ENCODE measurements at places on chromosomes 3 and 15.

- DNase-seq = no peak
Measured at GRCh38 chr15:50687302-50687902, 805 bp upstream of the TRPM7 start.

DNA sequence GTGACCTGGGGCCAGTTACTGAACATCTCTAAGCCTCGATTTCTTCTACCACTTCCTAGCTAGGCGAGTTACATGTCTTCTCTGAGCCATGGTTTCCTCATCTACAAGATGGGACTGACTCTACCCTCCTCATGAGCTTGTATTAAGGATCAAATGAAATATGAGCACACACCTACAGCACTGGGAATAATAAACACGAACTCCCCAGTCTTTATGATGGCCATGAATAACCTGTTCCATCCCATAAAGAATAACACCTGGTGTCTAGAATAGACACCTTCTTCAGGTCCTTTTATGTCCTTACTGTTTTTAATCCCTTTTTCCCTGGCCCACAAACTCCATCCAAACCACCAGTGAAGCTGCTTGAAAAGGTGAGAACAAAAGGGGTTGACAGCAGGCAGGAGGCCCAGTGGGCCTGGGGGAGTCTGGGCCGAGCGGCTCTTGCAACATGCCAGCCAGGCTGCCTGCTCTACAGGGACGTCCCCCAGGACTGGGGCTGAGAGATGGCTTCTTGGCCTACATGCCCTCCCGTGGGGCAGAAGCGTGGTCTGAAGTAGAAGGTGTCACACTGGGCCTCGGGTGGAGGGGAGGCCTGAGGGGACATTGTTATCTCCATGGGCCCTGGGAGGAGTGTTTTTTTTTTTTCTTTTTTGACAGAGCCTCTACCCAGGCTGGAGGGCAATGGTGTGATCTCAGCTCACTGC lies 178.2 kb downstream of the RAB11A start:
- no peak for DNase-seq

DNA sequence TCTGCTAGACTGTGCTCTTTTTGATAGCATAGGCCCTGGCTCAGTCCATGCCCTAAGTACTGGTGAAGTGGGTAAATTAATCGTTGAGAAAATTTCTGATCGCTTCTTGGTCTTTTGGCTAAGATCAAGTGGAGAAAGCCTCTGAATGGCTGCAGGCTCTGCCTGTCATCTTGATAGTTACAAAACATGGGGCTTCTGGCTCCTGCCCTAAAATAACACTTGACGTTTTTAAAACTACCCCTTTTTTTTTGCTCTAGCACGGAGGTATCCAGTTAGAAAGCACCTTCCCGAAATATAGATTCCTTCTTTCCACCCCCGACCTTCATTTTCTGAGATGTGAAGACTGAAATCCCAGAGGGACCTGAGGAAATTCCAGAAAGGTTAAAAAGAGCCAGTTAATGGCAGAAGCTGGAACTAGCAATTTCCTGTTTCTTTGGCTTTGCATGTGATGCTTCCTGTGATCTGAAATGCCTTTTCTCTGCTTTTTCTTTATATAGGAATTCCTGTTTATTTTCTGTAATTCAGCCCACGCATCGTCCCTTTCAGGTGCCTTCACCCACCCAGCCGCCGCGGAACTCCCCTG lies 799 bp upstream of the C2CD4B start:
- no peak for DNase-seq

DNA sequence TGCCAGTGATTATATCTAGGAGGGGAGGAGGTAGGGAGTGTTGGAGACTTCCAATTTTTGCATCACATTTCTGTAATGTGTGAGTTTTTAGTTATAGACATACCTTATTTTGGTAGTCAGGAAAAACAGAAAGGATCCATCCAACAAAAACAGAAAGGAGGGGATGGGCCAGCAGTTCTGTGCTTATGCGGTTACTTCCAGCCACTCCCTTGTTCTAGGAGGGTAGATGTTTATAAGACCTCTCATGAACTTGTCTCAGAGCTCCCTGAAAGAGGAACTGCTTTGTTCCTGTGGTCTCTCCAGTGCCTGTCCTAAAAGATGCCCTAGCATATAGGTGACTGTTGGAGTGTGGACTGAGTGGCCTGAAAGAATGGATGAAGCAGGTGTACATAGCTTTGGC lies 323.3 kb downstream of the CACNA2D3 start:
- DNase-seq = no peak

- DNase-seq = no peak
Measured at GRCh38 chr3:64687086-64687780, 567 bp downstream of the ADAMTS9 start.

DNA sequence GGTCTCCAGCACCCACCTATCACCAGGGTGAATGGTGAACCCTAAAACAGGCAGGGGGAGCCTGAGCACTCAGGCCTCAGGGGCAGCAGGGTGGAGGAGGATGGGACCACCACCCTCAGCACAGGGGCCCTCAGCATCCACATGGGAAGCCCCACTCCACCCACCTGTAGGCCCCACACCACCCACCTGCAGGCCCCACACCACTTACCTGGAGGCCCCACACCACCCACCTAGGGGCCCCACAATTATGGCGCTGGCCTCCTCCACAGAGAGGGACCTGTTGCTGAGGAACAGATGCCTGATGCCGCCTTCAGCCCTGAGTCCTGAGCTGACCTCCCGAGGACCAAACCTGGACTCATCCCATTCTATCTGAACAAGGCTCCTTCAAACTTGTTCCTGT lies 46.7 kb downstream of the HMCES start:
- DNase-seq = no peak

DNA sequence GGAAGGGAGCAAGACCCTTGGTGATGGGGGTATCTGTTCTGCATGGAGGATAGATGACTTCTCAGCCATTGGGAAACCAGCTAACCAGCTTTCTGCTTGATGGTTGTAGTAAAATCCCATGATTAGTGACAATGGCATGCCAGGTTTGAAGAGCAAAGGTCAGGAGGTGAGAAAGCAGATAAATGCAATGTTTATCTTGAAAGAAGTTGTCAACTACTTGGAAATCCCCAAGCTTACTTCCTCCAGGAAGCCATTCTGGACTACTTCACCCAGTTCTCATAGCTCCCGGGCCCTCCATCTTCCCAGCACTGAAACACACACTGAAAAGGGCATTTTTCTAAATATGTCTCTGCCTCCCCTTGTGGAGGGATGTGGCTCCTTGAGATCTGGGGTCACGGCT lies 51.3 kb downstream of the SMAD3 start:
- DNase-seq = no peak

- DNase-seq = no peak
Measured at GRCh38 chr3:115325539-115325938, 178.5 kb upstream of the ZBTB20 start.

- DNase-seq = no peak
Measured at GRCh38 chr3:122938783-122939425, 88.7 kb downstream of the SEMA5B start.

- peak; percentile 2 for DNase-seq
Measured at GRCh38 chr15:53197426-53197839, 407.3 kb upstream of the ONECUT1 start.

DNA sequence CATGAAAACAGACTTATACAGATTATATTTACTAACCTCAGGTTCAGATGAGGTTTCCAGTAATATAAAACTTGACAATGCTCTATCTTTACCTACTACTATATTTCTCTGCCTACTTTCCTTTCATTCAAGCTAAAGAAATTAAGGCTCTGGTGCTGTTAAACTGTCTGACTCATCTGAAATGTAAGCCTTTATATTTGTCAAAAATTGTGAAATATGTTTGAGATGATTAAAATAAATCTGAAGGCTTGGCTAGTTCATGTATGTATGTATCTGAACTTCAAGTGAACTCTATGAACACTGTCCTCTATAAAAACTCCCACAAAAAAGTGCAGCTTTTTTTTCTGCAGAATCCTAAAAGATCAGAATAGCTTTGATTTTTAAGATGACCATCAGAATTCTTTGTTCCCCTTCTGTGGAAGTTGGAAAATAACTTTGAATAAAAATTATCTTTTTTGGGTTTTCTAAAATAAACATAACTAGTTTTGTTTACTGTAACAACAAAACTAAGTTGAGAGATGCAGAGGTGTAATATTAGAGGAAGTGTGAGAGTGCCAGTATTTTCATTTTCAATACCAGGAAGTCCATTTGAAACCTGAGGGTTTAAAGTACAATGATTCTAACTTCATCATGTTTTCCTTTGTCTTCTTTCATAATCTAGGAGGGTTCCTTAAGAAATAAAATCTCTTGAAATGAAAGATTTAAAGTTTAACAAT lies 42.2 kb downstream of the ILDR1 start:
- no peak for DNase-seq

- no peak for DNase-seq
Measured at GRCh38 chr3:43199645-43200306, 86.6 kb upstream of the SNRK start.

- no peak for DNase-seq
Measured at GRCh38 chr3:156038869-156039268, 81.5 kb upstream of the KCNAB1 start.

- no peak for DNase-seq
Measured at GRCh38 chr15:64524778-64525177, 64.4 kb downstream of the ZNF609 start.

- DNase-seq = no peak
Measured at GRCh38 chr3:188915127-188915526, 256.6 kb upstream of the TPRG1 start.

DNA sequence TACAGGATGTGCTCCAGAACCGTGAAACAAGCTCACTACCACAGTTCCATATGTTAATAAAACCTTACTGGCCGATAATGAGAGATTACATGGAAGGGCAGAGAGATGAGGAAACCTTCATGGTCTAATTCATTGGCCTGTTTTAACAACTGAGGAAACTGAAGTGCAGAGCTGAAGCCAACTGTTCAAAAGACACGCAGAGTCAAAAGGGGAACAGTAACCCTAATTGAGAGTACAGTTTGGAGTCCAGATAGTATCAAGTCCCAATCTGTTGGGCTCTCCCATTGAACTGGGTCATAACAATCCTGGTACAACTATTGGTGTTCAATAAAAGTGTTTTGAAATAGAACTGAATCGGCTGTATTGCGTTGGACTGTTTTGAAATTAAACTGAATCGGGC lies 69.6 kb downstream of the SLC12A8 start:
- no peak for DNase-seq

DNA sequence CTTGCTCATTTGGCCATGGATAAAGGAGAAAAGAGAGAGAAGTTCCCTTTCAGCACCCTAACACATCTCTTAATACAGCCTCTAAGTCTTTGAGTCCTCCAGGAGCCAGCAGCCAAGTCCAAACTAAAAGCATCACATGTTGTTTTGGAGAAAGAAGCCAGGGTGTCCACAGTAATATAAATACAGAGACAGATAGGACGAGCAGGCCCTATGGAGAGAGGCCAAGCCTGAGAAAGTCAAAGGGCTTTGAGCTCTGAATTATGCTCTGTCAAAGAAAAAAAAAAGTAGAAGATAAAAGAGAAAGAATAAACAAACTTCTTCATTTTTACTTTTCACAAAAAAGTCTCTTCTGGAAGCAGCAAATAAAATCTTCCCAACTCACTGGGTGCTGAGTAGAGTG lies 92.4 kb upstream of the THBS1 start:
- DNase-seq = no peak

GRCh38 chr3:33716227-33716626 lies 1.8 kb downstream of the CLASP2 start:
- no peak for DNase-seq
